ENCODE measurements at places on chromosomes 16 and 17.

- DNase-seq = no peak
Measured at GRCh38 chr17:5864741-5865657, 205.2 kb upstream of the WSCD1 start.

GRCh38 chr17:488993-489757 is 136.6 kb upstream of the RPH3AL start:
- no peak for DNase-seq

- DNase-seq = no peak
Measured at GRCh38 chr16:53061701-53062159, 6.9 kb downstream of the CHD9 start.

- no peak for DNase-seq
Measured at GRCh38 chr17:59373882-59374495, 42.5 kb downstream of the YPEL2 start.

DNA sequence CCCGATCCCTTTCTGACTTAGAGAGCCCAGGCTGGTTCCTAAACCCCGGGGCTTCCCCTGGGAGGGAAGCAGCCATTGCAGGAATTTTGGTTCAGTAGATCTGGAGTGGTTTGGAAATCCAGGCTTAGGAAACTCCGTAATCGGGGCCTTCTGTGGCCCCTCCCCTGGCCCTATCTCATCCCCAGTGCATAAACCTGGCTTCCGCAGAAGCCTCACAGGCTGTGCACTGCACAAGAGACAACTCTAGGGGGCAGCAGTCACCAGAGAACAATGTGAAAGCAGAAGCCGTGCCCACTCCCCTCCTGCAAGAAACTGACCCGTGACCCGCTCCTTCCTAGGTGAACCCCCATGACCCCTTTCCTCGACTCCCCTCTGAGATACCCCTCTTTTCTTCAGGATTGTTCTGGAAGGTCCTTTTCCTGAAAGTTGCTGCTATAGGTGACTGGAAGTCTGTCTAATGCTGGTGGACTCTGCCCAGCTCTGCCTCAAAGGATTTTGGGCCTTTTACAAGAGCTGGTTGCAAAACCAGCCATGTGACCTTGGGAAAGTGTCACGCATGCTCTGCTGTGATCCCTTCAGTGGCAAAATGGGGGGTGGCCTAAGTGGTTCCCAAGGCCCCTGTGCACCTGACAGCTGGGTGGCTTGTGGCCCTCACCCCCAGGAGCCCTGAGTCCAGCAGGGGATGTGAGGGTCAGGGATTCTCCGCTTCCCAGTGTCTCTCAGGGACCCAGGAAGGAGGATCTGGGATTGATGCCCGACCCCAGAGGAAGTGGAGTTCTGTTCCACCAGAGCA is 14.4 kb downstream of the GUCY2D start:
- DNase-seq = no peak

DNA sequence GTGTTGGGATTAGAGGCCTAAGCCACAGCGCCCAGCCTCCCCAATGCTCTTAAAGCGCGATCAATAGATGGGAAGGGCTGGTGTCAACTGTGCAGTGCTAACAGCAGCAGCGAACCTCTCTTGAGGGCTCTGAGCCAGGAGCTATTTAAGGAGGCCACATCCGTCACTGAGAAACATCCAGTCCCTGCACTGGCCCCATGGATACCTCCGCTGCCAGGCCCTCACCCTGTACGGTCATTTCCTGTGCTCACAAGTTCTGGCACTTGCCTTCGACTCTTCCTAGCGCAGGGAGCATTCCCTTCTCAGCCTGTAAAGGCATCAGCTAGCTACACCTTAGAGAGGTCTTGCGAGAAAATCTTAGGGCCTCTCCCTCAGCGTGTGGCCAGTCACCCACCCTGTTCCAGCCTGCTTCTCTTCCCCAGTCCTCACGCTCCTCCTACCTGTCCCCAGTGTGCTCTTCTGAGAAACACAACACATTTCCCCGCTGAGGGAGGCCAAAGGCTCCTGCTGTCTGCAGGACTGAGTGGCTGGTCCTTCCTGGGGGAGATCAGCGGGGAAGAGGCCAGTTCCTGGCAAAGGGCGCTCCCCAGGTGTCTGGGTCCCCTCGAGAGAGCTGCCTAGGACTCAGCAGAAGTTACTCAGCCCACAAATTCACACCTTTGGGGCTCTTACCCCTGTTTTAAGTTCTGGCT is 28.6 kb downstream of the GTF3C1 start:
- no peak for DNase-seq

DNA sequence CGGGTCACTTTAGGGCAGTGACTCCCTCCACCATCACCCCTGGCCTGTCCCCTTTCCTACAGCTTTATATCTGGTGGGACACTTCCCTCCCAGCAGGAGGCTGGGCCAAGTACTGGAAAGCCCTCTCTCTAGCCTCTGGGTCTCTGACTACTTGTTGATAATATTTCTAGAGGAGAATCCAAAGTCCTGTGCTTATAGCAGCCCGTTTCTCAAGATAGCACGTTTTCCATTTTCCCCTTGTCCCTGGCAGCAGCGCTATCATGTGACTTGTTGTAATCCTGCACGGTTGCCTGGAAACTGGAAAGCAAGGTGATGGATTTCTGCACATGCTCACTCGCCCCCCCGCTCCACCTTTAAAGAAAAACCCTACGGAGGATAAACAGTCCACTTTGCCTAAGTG is 3.3 kb upstream of the AXIN2 start:
- DNase-seq = no peak

GRCh38 chr16:75293772-75294171 is 42.3 kb upstream of the BCAR1 start:
- DNase-seq = no peak

- no peak for DNase-seq
Measured at GRCh38 chr16:89973235-89973634, 24.7 kb downstream of the DEF8 start.

DNA sequence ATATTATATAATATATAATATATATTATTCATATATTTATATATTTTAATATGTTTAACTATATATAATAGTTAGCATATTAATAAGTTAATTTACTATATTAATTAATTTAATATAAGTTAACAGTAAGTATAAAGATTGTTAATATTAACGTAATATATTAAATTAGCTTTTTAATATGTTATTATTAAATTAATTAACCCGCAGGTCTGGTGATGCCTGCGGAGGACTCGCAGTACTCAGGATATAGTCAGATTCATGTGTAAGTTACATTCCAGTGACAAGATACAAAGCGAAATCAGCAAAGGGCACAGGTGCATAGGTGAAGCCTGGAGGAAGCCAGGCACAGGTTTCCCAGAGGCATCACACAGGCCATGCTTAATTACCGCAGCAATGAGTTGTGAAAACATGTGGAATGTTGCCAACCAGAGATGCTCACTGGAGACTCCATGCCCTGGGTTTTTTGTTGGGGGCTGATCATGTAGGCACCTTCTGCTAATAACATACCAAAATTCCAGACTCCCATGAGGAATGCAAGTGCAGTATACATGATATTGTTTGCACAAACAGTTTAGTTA is 130.4 kb upstream of the MPHOSPH6 start:
- DNase-seq = no peak

GRCh38 chr16:11273721-11274324 is 394 bp upstream of the PRM3 start:
- no peak for DNase-seq
